Esophagus squamous epithelium (tissue), 5 donors: ENCODE measurements at places on chromosomes 5 and 9. TPM values are rescaled to one million over a fixed set of nuclear protein-coding genes. Genes with fewer than 3 reads are reported as not detected.

Gene PLAC8L1
- total RNA-seq, result not detected

Gene FAM153A
- 0.57 TPM for total RNA-seq

GRCh38 chr9:132063281-132063680 is 16.4 kb downstream of the MED27 start:
- H3K27me3 ChIP-seq, result no peaks in the 10 kb centered on the region
- H3K4me1 ChIP-seq, result peaks cover 9% of the 10 kb centered on the region
- no peaks in the 10 kb centered on the region for H3K36me3 ChIP-seq
- no peak overlapping the region for H3K4me3 ChIP-seq
- H3K27ac ChIP-seq, result no peak overlapping the region
- no peak for DNase-seq

DNA sequence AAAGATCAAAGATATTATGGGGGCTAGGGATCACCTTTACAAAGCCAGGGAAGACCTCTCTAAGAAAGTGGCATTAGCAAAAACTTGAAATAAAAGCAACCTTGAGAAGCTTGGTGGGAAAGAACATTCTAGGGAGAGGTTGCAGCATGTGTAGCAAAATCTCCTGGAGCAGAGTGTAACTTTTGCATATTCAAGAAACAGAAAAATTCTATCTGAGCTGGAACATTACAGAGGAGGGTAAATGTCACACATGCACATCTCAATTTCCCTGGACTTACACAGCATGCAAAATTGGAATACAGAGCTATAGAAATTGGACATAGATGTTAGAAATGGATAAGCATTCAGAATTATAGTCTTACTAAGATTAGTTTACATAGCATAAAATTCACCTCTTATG is 510.0 kb downstream of the CETN3 start:
- DNase-seq, result no peak
- no peaks in the 10 kb centered on the region for H3K4me1 ChIP-seq
- H3K27ac ChIP-seq, result no peak overlapping the region
- no peaks in the 10 kb centered on the region for H3K27me3 ChIP-seq
- H3K36me3 ChIP-seq, result no peaks in the 10 kb centered on the region
- H3K4me3 ChIP-seq, result no peak overlapping the region

DNA sequence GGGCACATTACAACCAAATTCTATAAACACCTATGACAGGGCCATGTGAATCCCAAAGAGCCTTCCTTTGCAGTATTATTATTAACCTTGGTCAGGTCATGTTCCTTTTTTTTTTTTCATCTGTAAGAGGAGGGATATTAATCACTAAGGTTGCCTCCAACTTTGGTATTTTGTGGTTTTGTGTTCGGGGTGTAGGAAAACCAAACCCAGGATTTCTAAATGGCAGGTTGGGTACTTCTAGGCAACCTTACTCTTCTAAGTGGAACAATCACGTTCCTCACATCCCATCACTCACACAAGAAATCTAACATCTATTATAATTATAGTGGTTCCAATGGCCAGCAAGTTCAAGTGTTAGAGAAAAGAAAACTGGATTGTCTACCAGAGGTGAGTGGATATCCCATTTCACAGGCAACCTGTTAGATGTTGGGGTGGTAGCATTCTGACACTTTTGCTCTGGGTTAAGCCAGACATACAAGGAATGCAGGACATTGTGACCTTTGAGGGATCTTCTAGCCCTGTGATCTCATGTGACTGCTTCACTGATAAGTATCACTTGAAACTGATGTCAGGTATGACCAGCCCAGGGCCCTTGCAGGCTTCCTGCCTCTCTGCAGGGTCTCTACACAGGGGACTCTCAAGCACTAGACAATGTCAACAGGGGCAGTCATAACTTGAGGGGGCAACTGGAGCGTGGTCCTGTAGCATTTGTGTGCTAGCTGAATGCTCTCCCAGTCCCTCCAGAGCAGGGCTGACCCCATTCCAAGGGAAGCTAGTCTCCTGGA is 126.2 kb upstream of the VLDLR start:
- H3K4me3 ChIP-seq, result no peak overlapping the region
- H3K36me3 ChIP-seq, result no peaks in the 10 kb centered on the region

GRCh38 chr5:62256161-62257019 is 49.6 kb upstream of the KIF2A start:
- no peaks in the 10 kb centered on the region for H3K27me3 ChIP-seq
- no peak for DNase-seq
- H3K4me1 ChIP-seq, result peaks cover 3% of the 10 kb centered on the region
- H3K4me3 ChIP-seq, result no peak overlapping the region
- no peak overlapping the region for H3K27ac ChIP-seq

- peaks cover 4% of the 10 kb centered on the region for H3K36me3 ChIP-seq
- no peak for DNase-seq
- H3K27ac ChIP-seq, result no peak overlapping the region
- H3K4me1 ChIP-seq, result no peaks in the 10 kb centered on the region
- no peaks in the 10 kb centered on the region for H3K27me3 ChIP-seq
Observed at GRCh38 chr9:35303567-35303966, 141.8 kb downstream of the UNC13B start.

- no peaks in the 10 kb centered on the region for H3K27me3 ChIP-seq
- H3K4me3 ChIP-seq, result peak overlapping the region; percentile 59
- H3K27ac ChIP-seq, result peak overlapping the region; percentile 89
- no peaks in the 10 kb centered on the region for H3K36me3 ChIP-seq
- no peak for DNase-seq
Observed at GRCh38 chr5:65482296-65482735, 596 bp upstream of the ADAMTS6 start.
